ENCODE measurements at places on chromosomes 11 and 22.

DNA sequence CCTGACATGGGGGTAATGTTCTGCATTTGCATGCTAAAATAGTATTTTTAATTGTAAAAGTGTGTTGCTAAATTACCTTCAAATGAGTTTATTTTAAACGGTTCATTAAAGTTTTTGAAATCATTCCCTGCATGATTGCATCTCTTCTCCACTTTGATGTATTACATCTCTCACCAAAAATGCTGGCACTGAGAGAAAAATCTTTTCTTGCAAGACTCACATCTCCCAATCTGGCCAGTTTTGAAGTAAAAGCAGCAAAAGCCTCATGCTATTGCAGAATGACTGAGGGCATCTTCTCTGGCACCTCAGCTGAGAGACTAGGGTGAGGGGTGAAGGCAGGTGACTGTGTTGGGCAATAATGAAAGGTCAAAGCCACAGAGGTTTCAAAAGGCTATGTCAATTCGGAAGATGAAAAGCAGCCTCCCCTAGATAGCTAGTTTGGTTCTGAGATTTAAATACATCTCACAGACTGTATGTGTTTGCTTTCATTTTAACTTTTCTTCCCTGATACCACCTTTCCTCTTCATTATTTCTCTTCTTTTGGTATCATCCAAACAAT is 292.2 kb upstream of the RAG2 start:
- no peak for DNase-seq

GRCh38 chr11:70233511-70233934 is 30.4 kb downstream of the FADD start:
- no peak for DNase-seq

GRCh38 chr11:45410391-45411227 is 124.5 kb upstream of the SYT13 start:
- no peak for DNase-seq

- DNase-seq, result peak; percentile 59
These were observed 5.2 kb downstream of the PCSK7 start for GRCh38 chr11:117226388-117227385.

DNA sequence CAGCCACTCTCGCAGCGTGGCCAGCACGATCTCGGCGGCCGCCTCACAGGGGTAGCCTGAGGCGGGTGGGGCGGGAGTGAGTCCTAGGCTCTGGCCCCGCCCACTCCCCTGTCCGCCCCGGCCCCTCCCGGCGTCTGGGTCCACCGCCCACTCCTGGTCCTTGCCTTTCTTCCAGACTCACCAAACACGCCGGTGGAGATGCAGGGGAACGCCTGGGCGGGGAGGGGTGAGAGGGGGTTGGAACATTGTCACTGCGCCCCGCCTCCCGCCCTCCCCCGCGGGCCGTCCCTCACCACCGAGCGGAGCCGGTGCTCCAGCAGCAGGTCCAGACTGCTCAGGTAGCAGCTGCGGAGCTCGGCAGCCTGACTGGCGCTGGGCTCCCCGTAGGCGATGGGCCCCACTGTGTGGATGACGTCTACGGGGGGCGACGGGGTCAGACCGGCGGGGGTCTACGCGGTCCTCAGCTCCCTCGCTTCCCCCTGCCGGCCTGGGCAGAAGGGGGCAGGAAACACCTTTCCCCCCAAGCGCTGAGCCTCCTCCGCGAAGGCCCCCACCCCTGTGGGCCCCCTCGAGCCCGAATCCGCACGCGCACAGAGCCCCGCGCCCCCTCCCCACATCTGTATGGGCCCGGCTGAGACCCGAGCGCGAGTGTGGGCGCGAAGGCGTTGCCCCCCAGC is 13.2 kb downstream of the OTUB1 start:
- no peak for DNase-seq

- DNase-seq, result no peak
These were observed 138.2 kb downstream of the FBXO7 start for GRCh38 chr22:32612834-32613233.

DNA sequence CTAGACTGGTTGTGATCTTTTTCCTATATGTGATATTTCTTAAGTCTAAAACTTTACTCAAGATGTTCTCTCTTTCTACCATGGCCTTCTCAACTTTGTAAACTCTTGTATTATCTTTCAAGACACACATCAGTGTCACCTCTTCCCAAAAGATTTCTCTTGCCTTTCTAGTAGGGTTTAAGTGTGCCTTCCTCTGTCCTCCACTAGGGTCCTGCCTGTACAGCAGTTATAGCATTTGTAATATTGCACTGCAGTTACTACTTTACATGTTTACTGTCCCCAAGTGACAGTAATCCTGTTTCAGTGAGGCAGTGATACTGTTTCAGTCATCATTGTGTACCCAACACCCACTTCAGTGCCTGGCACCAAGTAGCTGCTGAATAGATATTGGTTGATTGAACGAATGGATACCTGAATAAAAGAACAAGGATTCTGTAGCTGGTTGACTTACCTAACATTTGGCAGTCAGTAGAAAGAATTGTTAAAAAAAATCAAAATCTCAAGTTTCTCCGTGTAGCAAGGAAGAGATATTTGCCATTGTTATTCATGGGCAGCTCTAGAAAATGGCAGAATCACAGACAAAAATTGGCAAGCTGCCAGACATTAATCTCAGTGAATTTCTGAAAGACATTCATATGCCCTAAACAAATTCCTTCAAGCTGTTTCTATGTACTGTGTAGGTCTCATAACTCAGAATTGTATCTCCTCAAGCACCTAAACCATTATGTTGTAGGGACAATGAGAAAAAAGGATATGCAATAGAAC is 79.4 kb downstream of the RBMXL2 start:
- no peak for DNase-seq

DNA sequence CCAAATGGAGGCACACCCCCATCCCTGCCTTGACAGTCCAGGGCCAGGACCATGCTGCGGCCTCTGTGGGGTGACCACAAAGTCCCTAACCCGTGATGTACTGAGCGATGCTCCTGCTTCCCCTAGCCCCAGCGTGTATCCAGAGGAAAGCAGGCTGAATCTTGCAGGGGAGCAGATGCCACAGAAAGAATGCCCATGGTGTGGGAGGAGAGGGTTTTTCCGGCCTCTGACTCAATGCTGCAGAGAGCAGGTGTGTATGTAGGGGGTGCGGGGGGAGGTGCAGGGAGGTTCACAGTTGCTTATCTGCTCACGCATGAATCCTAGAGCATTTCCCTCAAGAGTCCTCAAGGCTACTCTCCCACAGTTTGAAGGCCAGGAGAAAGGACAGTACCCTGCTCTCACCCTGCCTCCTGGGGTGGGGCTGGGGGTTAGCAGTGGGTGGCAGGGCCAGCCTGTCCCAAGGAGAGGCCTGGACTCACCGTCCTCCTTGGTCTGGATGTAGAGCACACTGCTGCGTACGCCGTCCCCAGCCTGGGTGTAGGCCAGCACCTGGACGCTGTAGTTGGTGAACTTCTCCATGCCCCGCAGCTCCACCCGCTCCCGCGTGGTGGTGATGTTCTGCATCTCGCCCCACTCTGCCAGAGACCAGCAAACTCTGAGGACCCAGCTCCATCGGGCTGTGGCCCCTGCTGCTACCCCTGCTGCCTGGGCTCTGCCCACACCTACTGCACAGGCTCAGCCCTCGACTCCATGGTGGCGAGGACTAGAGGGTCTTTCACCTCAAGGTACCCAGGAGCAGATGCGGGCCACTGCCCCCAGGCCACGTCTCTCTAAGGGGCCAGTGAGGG is 130.8 kb downstream of the CEP164 start:
- no peak for DNase-seq

DNA sequence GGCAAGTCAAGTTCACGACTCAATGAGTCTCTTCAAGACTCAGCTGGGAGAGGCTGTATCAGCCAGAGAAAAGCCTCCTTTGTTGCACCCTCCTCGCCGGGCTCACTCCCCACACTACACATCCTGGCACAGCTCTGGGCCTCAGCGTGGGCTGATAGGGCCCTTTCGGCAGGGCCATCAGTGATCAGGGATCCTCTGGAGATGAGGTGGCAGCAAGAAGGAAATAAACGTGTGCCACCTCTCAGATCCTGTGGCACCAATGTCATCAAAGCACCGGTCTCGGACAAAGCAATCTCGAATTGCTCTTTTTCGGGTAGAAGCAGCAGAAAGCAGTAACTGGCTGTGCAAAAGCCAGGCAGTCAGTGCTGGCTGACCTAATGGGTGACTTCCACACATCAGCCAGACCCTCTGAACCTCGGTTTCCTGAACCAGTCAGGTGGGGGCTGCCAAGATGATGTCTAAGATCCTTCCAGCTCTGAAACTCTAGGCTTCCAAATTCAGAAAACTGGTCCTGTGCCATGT is 2.1 kb downstream of the EHD1 start:
- DNase-seq, result no peak

- DNase-seq, result no peak
These were observed 27.3 kb upstream of the NECTIN1 start for GRCh38 chr11:119756169-119756865.

GRCh38 chr11:6894097-6894496 is 1.8 kb upstream of the OR2D2 start:
- no peak for DNase-seq

DNA sequence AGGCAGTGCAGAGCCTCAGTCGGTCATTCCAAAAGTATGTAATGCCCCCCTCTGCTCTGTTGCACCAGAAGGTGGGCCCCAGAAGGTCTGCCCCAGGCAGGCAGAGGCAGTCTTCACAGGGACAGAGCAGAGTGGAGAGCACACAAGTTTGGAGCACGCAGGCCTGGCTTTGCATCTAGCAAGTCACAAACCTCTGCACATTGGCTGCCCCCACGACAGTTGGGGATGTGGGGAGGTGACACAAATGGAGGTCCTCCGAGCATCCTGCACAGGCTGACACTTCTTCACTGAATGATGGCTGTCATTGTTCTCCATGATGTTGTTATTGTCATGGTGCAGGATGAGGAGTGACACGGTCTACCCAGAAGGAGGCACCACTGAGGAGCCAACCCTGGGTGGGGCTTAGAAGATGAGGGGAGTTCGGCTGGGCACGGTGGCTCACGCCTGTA is 11.9 kb downstream of the TOM1 start:
- DNase-seq, result no peak
